Naive thymus-derived CD8-positive, alpha-beta T cell (primary cell): ENCODE measurements at places on chromosomes 4 and X. TPM values are rescaled to one million over a fixed set of nuclear protein-coding genes. Genes with fewer than 3 reads are reported as not detected.

Gene TMPRSS11B
- not detected for polyA plus RNA-seq

Gene UCHL1
- not detected for polyA plus RNA-seq

- H3K36me3 ChIP-seq = peaks cover 23% of the 10 kb centered on the region
- DNase-seq = no peak
- H3K27ac ChIP-seq = no peak overlapping the region
- peaks cover 57% of the 10 kb centered on the region for H3K4me1 ChIP-seq
- no peak overlapping the region for H3K4me3 ChIP-seq
These were observed 25.2 kb downstream of the MANBA start for GRCh38 chr4:102735582-102735981.

Gene UGT2A1
- not detected for polyA plus RNA-seq

Gene CXorf49
- polyA plus RNA-seq = not detected
